ENCODE measurements at places on chromosomes 3 and 15.

GRCh38 chr3:37626736-37627565 lies 234.7 kb upstream of the CTDSPL start:
- DNase-seq: no peak

GRCh38 chr3:145936971-145937370 lies 224.0 kb downstream of the PLOD2 start:
- DNase-seq: no peak

- DNase-seq: no peak
These were observed 44.1 kb downstream of the CPN2 start for GRCh38 chr3:194306771-194307640.

- DNase-seq: no peak
These were observed 51.8 kb downstream of the SLC12A8 start for GRCh38 chr3:125160606-125161371.

DNA sequence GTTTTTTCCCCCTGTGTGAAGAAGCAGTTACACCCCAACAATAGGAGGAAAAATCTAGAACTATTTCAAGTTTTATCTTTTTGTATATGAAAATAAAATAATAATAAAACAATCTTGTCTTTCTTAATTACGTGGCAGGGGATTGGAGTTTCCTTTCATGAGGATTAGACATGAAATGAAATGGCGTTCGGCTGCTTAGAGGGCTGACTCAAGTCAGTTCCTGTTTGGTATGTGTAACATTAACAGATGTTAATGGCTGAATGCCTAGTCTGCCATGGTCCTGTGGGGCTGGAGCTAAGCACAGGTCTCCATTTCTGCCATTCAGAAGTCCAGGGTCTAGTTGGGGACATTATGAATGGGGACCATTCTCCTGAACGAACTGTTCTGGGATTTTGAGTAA lies 3.1 kb upstream of the EXOG start:
- no peak for DNase-seq

DNA sequence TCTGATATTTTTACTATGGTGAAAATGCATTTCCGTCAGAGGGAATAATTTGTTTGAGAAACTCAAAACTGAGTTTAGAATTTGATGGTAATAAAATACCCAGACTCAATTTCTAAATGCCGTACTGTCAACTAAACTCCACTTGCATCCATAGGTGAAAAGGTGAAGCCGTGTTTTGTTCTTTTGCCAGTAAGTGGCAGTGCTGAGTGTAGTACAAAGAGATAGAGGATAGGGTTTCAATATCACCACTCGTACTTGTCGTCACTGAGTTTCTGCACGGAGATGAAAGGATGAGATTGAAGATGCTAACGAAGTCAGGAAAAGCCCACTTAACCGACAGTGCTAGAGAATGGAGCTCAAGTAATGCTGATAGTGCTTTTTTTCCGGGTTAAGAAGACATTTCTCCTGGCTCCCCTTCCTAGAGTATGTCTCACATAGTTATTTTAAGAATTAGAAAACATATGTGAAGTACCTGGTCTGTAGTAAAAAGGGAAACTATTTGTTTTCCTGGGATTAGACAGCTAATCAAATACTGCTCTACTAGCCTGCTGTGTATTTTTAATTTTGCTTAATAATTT lies 345.1 kb downstream of the IL5RA start:
- DNase-seq: no peak

DNA sequence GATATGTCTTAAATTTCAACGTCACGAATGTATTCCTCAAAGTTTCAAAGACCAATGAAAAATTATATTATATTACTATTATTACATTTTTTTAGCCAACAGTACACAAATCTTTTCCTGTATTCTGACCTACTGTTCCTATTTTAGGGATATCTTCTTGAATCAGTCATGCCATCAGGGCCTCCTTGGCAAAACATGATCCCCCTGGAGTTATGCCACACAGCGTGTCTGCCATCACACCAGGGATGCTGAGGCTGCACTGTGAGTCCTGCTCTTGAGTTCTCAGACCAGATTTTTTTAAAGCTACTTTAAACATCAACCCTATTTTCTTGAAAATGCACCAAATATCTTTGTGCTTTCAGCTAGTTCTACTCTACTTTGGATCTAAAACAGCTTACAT lies 425.9 kb upstream of the ZNF385D start:
- DNase-seq: no peak
